ENCODE measurements at places on chromosomes 2 and 18.

DNA sequence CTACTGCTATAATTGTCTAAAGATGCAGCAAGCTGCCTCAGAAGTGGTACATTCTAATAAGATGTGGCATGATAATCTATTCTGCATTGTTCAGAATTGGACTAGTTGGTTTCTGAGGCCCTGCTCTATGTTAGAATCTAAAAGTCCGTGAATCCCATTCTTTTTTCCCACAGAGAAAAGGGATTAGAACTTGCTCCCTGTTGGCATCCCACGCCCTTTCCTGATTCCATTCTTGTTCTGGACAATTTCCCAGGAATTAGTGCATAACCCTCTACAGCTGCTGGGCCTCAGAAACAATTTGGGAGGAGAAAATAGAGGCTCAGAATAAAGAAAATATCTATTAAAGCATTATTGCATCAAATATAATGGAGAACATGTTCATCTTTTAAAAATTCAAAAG, 282.7 kb downstream of the NRXN1 start:
- no peak for DNase-seq

GRCh38 chr2:46574457-46575355, 95.3 kb downstream of the TMEM247 start:
- no peak for DNase-seq

GRCh38 chr18:8951491-8951890, 151.0 kb upstream of the NDUFV2 start:
- no peak for DNase-seq

DNA sequence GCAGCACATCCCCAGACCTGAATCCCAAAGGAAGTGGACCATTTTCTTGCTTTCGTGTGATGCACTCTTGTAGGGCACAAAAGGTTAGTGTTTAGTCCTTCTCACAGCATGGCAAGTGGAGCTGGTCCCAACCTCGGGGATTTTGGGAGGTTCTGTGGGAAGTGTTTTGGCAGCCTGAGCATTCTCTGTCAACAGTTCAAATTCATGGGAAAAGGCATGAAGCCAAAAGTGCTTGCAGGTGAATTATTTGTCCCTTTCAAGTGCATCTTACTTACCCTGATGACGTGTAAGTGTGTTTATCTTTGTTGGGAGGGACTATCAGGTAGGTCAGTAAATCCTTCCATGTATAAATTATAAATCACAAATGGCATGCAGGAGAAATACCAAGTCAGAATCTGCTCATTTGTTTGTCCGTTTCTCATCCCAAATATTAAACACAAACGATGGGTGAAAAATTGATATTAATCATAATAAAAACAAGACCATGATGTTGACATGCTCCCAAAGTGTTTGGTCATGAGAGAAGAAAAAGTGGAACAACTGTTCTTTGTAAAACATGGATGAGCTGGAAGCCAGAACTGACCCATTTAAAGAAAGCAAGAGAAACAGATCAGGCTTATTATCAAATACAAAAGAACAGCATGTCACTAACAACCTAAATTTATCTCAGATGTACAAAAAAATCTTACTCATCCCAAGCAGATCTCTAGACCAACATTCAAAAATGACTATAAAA, 57.6 kb downstream of the EPHA4 start:
- DNase-seq = no peak

DNA sequence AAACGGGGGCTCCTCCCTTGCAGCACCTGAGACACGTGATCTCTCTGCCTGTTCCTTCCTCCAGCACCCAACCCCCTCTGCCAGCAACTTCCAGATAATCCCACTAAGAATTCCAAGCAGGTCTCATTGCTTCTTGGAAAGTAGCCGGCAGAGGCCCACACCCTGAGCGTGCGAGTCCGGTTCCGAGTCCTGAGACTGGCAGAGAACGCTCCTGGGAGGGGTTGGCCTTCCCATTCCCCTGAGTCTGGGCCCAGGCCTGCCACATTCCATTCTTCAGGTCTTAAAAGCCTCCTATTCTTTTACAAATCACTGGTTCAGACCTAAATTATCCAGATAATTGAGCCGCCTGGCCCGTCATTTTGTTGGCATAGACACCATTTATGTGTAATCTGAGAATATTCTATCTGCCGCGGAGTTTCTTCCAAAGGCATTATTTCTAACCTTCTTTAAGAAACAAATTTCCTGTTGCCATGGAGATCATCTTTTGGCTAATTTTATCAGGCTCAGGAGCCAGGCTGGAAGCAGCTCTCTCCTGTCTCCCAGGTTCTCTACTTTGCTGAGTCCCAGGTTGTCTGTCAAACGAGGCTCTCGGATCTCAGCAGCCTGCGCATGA, 165.4 kb downstream of the MYCN start:
- no peak for DNase-seq

DNA sequence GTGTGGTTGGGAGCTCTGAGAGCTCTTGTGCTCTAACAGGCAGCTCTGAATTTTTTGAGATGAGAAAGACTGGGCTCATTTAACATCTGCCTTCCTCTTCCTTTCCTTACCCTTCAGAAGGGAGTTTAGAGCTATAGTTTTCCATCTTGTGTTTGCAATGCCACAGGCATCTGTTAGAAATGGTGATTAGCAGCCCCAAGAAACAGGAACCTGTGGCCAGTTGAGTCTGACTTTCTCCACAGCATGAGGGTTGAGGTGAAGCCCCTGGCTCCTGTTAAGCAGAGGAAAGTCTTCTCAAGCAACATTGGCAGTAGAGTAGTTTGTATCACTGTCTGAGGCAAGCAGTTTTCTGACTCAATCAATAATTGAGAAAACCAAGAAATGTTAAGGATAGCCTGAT, 577.4 kb downstream of the ZEB2 start:
- DNase-seq = no peak

DNA sequence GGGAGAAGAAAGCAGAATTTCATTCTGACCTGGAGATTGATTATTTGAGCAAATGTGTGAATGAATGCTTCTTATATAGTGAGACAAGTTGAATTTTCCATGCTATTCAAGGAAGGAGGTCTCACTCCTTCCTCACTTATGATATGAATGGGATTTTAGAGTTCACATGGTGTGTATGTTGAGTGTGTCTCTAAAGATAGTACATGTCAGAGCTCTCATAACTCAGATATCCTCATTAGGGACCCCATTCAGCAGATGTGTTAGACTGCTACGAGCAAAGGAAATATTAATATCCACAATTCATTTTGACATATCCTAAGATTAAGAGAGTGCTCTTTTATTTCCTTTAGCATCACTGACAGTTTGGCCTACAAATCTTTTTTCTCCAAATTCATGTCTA, 368.5 kb downstream of the ARHGAP15 start:
- DNase-seq = no peak

GRCh38 chr18:59802031-59802430, 97.8 kb upstream of the PMAIP1 start:
- DNase-seq = no peak

Data from amniotic stem cell (primary cell).